Activated naive CD4-positive, alpha-beta T cell treated with anti-CD3 and anti-CD28 coated beads, Interleukin-2, amount 50 U/mL, for 72 hours (primary cell): ENCODE measurements at places on chromosomes 11 and 22.
A peak's percentile ranks its signal among the peaks of the same experiment; 100 is the strongest.

DNA sequence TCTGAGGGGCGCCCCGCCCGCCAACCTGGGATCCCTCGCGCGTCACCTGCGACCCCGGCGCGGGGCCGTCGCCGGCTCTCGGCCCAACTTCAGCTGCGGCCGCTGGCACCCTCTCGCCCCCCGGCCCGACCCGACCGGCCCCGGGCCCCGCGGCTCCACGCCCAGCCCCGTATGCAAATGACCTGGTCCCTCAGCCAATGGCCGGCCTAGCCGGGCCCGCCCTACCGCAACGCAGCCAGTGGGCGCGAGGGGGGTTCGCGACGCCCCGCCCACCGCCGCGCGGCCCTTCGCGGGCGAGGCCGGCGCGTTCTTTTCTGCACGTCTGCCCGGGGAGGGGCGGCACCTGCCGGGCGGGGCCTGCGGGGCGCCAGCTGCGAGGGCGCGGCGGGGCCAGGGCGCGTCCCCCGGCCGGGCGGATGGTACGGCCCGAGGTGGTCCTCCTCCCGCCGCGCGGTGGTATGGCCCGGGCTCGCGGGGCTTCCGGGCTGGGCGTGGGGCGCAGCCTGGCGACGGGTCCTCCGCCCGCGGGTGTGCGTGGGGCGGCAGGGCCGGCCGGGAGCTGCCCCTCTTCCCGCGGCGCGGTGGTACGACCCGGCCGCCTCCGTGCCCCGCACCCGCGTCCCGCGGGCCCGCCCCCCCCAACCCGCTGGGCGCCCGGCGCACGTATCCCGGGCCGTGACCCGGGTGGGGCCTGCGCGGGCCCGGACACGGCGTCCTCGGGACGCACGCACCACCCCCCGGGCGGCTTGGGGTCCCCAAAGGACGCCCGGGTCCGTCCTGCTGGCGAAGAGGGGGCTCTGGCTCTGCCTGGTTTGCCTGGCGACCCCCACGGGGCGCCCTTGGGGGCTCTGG, 7.7 kb upstream of the PHRF1 start:
- DNase-seq: peak; percentile 99

DNA sequence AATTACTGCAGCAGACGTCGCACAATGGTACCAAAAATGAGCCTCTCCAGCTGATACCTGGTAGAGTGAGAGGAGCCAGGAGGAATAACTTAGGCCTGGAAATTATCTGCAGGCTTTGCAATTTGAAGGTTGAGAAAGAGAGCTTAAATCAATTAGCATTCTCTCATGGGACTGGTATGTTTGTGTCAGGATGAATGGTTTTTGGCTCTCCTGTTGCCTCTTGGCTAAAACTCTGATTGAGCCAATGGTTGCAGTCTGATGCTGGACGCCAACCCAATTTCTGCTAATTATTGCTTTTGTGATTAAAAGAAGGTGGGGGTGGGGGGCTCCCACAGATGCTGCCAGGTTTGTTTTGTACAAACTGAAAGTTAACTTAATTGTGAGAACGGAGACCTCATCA, 12.5 kb upstream of the NELL1 start:
- DNase-seq: no peak

DNA sequence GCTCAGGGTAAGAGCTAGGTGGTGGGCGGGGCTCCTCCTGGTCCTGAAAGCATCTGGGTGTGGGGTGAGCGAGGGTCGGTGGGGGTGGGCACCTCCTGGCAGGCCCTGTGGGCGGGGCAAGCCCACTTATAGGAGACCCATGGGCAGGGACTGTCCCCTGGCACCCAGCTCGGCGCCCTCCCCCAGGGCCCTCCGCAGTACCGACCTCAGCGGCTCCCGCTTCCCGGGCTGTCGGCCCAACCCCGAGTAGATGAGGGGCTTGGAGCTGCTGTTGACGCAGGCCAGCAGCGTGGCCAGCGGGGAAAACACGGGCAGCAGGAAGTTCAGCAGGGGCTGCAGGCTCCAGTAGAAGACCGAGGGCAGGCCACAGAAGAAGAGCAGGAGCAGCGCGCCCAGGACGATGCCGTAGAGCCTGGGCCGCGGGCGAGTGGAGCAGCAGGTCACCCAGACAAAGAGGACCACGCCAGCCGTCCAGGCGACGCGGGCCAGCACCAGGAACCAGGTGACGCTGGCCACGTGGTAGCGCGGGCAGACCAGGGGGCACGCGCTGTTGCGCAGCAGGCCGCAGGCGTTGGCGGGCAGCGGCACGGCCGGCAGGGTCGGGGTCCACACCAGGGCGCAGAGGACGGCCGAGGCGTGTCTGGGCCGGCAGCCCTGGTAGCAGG, 663 bp downstream of the MRGPRG start:
- no peak for DNase-seq

DNA sequence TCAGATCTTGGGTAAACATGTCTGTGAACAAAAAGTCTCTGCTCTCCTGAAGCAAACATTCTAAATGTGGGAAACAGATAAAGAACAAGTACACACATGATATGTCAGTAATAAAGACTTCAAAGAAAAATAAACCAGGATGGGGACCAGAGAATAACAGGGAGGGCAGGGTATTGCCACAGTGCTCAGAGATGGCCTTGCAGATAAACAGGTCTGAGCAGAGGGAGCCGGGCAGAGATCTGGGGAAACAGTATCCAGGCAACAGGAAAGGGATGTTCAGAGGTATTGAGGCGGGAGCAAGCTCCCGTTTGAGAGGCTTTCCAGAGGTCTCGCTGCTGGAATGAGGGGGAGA, 2.9 kb downstream of the CCDC86 start:
- no peak for DNase-seq

GRCh38 chr22:23306438-23306921, 126.2 kb downstream of the BCR start:
- DNase-seq: no peak

- no peak for DNase-seq
Measured at GRCh38 chr22:17087498-17088131, 2.8 kb downstream of the IL17RA start.

- DNase-seq: peak; percentile 14
Measured at GRCh38 chr22:41302021-41302767, 869 bp downstream of the ZC3H7B start.

- no peak for DNase-seq
Measured at GRCh38 chr11:109819410-109819809, 273.8 kb upstream of the ZC3H12C start.

DNA sequence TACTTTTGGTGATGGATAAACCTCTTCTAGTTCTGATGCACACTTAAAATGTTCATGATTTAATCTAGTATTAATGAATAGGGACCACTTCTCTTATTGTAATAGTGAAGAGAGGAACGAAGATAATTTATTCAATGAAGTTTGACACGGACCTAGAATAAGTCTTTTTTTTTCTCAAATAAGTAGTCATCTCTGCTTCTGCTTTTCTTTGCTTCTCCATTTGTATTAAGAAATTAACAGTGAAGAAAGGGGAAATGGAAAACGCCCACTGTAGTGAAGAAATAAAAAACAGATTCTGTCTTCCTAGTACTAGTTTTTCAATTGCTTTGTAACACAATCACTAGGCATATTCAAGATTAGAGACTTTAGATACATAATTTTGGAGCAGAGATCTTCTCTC, 73.0 kb downstream of the CD44 start:
- no peak for DNase-seq

DNA sequence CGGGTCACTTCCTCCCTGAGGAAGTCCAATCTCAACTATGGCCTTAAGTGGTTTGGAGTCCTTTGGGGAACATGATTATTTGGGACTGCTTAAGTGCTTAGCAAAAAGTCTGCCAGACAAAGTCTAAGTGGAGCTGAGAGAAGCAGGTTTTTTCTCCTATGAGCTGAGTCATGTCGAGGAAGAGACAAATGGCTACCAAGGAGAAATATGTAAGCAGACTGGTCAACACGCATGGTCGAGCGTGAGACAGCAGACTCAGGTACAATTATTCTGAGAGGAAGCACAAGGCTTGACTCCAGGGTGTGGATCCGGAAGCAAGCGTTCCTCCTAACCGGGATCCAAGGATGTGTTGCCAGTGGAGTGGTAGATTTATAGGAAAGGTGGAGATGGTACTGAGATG, 30.6 kb downstream of the UBASH3B start:
- DNase-seq: no peak

- no peak for DNase-seq
Measured at GRCh38 chr11:83656796-83657330, 370.7 kb upstream of the CCDC90B start.

DNA sequence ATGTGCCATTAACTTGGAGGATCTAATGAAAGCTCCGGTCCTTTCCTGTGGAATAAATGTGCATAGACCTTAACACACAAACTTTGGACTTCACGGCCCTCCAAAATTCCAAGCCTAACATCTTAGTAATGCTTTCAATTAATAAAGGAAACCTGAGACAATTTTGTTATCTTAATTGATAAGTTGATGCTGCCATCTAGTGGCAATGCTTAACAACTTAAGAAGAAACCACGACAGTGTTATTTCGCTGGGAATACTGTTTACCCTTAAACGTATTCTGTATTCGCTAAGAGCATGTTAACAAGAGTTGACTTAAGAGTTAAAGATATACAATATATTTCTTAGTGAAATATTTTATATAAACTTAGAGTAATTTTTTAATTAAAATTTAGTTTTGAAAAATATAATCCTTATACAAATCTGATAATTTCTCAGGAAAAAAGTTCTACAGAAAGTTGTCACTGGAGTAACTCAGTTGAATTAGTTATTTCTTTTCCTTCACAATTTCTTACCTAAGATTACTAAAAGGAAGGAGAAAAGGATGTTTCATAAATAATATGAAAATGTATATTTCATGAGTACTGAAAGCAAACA, 35.0 kb upstream of the OR9G4 start:
- DNase-seq: no peak

- DNase-seq: no peak
Measured at GRCh38 chr22:42056757-42057511, 13.7 kb downstream of the NAGA start.
